ENCODE measurements at places on chromosomes 7 and 10. TPM values are rescaled to one million over a fixed set of nuclear protein-coding genes. Genes with fewer than 3 reads are reported as not detected.

The SLC26A3 gene
- not detected for total RNA-seq

The RTKN2 gene
- total RNA-seq, result not detected

The LEP gene
- 8.4 TPM for total RNA-seq

The MTERF1 gene
- 7.2 TPM for total RNA-seq

DNA sequence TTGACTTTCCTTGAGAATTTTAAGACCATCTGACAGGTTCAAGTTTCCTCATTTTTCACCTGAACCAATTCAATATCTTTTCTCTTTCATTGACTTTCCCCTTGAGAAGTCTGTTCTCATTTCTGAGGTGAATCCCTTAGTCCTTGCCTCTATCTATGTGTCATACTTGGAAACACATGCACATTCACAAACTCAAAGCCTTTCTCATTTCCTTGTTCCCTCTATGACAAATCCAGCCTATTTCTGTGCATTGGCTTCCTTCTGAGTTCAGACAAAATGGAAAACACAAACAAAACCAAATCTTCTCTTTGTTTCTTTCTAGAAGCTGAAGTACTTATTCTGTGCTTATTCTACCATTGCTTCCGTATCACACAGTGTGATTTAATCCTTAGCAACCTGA is 13.8 kb downstream of the PTTG1IP2 start:
- DNase-seq, result no peak

DNA sequence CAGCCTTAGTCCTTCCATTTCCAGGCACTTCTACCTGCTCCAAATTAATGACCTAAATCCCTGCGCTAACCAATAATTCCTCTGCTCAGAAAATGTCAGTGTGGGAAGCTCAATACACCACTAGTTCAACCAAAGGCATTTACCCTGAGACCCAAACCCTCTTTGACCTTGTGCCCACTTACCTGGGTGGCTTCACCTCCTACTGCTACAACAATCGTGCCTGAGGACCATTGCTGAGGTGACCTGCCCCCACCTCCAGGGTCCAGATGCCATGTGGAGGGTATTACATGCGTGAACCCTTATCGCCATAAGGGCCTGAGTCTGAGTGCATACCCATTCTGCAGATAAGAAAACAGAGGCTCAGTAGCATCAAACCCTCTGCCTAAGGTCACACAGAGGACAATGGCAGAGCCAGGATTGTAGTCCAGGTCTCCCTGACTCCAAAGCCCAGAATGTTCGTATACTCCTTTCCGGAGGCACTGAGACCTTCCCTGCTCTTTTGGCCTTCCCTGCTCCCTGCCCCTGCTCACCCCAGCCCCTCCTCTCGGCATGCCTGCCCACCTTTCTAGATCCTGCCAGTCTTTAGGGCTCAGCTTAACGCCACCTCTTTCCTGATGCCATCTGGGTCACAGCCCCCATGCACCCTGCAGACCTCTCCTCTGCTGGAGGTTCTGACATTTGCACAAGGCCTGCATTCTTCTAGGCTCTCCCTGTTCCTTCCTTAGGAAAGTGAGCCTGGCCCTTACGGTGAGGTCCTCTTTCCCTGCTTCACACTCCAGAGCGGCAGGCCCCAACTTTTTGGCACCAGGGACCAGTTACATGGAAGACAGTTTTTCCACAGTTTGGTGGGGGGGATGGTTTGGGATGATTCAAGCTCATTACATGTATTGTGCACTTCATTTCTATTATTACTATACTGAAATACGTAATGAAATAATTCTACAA is 94.9 kb downstream of the CHST15 start:
- no peak for DNase-seq

- no peak for DNase-seq
Measured at GRCh38 chr10:80760914-80761371, 223.2 kb downstream of the SH2D4B start.

GRCh38 chr10:13732465-13732881 is 145.7 kb downstream of the PRPF18 start:
- DNase-seq, result no peak

DNA sequence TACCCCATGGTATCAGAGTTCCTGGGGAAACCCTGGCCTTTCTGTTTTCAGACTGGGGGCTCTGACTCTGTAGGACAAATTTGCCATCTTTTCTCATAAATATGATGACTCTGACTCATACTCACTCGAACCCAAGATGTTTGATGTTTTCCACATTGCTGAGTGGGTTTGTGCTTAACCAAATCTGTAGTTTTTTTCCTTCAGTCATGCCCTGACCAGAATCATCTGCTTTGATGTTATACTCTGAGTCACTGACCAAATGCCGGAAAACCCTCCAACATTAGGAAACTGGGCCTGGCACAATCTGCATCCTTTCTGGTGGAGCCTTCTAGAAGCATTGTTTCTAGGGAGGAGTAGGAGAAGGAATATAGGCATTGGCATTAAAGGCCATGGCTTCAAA is 118.7 kb downstream of the C10orf105 start:
- DNase-seq, result no peak

GRCh38 chr7:43700059-43700501 is 29.2 kb downstream of the COA1 start:
- DNase-seq, result no peak

DNA sequence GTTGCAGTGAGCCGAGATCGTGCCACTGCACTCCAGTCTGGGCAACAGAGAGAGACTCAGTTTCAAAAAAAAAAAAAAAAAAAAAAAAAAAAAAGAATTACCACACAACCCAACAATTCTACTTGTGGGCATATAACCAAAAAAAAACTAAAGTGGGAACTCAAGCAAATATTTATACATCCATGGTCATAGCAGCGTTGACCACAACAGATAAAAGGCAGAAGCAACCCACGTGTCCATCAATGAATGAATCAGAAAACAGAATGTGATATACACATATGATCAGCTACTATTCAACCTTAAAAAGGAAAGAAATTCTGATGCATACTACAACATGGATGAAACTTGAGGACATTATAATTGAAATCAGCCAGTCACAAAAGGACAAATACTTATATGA is 179.3 kb upstream of the NEBL start:
- DNase-seq, result no peak

DNA sequence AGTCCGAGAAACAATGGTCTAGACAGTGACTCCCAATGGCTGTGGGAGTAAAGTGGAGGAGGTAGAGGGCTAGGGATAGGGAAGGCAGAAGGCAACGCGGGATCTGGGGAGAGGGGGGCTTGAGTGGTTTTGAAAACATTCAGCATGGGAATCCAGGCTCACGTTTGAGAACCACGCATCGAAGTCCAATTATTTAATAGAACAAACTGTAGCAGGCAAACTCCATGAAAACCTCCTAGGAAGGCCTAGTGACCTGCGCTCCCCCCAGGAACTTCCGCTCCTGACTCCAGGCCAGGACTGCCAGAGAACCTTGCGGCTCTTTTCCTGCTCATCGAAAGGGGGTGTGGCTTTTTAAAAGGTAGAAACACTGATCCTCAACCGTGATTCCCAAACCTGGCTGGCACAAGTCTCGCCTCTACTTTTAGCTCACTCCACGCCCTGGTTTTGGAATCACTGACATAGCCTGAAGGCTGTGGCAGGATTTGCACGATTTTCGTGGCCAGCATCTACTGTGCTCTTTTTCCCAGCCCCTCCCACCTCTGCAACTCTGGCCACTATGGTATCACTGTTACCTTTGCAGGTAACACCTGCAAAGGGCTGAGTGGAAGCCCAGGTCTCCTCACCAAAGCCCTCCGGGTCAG is 43.4 kb downstream of the MYOF start:
- DNase-seq, result no peak

- no peak for DNase-seq
Measured at GRCh38 chr10:17547060-17547459, 70.1 kb downstream of the HACD1 start.

GRCh38 chr7:133921635-133922182 is 205.4 kb upstream of the LRGUK start:
- no peak for DNase-seq

GRCh38 chr10:103759100-103759781 is 96.1 kb downstream of the SH3PXD2A start:
- peak; percentile 77 for DNase-seq

- DNase-seq, result no peak
Measured at GRCh38 chr10:10854725-10855124, 162.9 kb upstream of the CELF2 start.
